Smooth muscle cell of trachea (primary cell): ENCODE measurements at places on chromosomes 5 and 9. TPM values are rescaled to one million over a fixed set of nuclear protein-coding genes. Genes with fewer than 3 reads are reported as not detected.

Gene STING1
- 58.9 and 67.6 TPM in 2 replicates for total RNA-seq

Gene ARHGEF39
- 0.50 and 2.9 TPM in 2 replicates for total RNA-seq

Gene C9
- under 0.01 TPM in 1 of 2 replicates, not detected in the other for total RNA-seq

Gene FCN2
- total RNA-seq, result not detected in 2 replicates
